NCI-H2081 (cell line): ENCODE measurements at places on chromosomes 5 and 9.

DNA sequence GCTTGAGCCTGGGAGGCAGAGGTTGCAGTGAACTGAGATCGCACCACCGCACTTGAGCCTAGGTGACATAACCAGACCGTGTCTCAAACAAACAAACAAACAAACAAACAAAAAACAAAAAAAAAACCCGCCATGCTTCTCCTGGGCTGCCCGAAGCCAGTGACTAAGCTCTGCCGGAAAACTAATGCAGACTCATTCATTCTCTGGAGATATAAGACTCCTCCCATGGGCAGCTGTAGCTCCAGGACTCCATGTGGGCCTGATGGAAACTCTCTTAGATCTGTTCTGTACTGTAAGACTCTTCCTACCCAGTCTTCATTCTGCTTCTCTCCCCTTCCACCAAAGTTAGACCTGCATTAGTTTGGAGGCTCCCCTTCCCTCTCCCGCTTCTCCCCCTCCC is 11.1 kb downstream of the GLDC start:
- DNase-seq: no peak

GRCh38 chr5:104951829-104952228 is 1389.2 kb upstream of the NUDT12 start:
- DNase-seq: no peak

GRCh38 chr5:82993416-82993815 is 83.8 kb downstream of the TMEM167A start:
- DNase-seq: no peak

- DNase-seq: no peak
Observed at GRCh38 chr9:129748249-129748648, 4.6 kb downstream of the PTGES start.

DNA sequence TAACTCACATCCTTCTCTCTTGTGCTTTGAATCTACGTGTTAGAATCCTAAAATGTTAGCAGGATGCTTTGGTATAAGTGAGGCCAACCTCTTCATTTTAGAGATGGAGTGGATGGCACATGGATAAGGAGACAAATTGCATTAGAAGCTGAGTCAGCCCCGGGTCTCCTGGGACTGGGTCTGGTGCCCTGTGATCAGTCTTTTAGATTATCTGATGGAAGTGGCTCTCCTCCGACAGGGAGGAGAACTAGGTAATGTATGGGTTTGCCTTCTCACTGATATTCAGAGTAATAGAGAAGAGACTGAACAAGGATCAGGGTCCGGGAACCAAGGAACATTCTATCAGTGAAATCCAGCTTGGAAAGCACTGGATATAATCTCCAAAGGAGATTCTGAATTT is 74.9 kb upstream of the TNFSF8 start:
- no peak for DNase-seq
